Activated T-cell treated with anti-CD3 and anti-CD28 coated beads for 4 hours (primary cell): ENCODE measurements at places on chromosomes 2 and 18.
A peak's percentile ranks its signal among the peaks of the same experiment; 100 is the strongest.

GRCh38 chr2:33275689-33276444 is 200.6 kb upstream of the RASGRP3 start:
- DNase-seq: no peak

GRCh38 chr2:222572751-222573174 is 83.1 kb downstream of the FARSB start:
- no peak for DNase-seq

GRCh38 chr2:173043476-173043875 is 32.2 kb upstream of the MAP3K20 start:
- no peak for DNase-seq

DNA sequence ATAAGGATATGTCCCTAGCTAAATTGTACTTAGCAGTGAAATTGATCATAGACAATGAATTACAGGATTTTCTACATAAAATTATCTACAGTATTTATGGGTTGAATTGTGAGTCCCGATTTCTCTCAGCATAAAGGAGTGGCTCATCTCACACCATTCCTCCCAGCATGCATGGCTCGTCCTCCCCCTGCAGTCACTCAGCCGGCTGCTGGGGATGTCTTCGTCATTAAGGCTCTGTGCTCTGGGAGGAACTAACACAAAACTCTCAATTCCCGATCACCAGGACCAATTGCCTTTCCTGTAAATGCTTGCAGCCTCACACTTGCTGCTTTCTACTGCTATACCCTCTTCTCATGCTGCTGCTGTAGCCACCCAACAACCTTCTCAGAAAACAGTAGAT is 75.9 kb downstream of the TXNL1 start:
- no peak for DNase-seq

DNA sequence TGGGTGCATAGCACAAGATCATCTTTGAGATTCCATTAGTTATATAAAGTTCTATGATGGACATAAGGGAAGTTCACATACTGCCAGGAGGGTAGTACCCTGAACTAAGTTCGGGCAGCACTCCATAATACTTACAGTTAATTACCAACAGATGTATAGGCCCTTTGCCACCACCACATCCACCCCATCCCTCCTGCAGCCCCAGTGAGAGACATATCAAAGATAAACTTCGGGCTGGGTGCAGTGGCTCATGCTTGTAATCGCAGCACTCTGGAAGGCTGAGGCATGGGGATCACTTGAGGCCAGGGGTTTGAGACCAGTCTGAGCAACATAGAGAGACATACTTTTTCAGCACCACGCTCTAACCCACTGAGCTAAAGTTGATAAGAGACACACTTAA is 46.4 kb upstream of the NPAS2 start:
- no peak for DNase-seq

- DNase-seq: no peak
Observed at GRCh38 chr18:34650121-34650545, 60.0 kb upstream of the DTNA start.

DNA sequence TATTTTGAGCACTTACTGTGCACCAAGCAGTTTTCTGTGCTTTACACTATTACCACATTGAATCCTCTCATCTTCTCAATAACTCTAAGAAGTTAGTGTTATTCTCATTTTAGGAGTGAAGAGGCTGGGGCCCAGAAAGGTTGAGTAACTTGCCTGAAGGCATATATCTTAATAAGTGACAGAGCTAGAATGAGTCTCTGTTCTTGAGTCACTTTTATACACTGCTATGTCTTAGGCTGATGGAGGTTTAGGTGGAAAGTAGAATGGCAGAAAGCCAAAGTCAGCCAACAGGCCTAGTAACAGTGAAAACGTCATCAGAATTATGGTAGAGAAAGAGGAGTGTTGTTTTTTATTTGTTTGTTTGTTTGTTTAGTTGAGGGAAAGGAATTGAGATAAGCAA is 27.9 kb upstream of the RPE start:
- DNase-seq: no peak

GRCh38 chr2:239903210-239903609 is 121.9 kb downstream of the NDUFA10 start:
- DNase-seq: no peak

GRCh38 chr2:221353201-221353600 is 218.9 kb downstream of the EPHA4 start:
- no peak for DNase-seq

DNA sequence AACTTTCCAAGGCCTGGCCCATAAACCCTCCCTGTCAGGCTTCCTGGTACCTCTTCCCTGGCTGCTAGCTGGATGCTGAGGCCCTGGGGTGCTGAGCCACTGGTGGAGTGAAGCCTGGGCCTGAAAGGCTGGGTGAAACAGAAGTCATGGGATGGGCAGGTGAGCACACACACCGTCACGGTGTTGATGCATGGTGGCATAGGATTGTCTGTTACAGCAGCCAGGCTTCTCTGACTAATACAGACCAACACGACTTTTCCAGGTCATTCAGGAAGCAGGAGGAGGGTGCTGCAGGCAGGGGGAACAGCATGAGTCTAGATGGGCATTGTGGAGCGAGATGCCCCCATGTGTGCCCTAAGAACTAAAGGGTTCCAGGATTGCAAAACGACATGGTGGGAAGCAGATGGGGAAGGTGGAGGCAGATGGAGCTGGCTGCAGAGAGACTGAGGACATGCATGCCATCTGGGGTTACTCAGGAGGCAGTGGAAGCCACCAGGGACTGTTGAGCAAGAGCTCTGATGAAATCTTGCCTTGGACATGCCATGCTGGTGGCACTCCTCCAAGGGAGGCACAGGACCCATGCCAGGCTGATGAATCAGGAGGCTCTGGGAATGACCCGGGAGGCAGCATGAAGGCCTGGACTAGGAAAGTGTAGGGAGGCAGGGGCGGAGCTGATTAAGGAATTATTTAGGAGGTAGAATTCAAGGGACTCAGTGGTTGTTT is 480.9 kb downstream of the TSN start:
- DNase-seq: no peak

DNA sequence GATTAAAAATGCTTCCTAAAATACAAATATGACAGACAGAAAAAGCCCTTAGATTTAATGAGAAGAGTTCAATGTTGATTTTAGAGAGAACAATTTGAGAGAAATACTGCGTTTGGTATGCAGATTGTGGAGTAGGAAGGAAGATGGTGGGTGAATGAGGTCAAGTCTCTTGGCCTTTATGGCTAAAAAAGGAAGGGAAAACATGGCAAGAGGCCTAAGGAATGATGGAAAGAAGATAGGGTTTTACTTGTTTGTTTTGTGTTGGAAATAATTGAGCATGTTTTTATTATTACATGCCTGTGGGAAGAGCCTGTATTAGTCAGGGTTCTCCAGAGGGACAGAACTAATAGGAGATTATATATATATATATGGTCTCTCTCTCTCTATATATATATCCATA is 318.1 kb downstream of the TRIB2 start:
- no peak for DNase-seq

DNA sequence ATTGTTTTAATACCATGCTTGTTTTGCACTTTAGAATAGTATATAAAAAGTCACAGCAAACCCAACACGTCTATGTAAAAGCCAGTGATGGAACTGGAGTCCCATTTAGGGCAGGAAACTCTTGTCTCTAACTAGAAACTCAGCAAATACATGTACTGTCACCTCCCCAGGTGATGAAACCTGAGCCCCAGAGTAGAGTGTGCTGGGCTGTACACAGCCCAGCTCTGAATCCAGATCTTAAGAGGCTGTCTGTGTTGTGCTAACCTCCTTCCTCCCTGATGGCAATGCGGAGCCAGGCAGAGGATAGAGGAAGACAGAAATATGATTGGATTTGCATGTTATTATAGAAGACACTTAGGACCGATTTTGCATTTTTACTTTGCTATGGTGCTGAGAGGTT is 317.5 kb upstream of the TRIB2 start:
- DNase-seq: no peak

GRCh38 chr18:7414459-7414858 is 152.7 kb upstream of the PTPRM start:
- DNase-seq: no peak

DNA sequence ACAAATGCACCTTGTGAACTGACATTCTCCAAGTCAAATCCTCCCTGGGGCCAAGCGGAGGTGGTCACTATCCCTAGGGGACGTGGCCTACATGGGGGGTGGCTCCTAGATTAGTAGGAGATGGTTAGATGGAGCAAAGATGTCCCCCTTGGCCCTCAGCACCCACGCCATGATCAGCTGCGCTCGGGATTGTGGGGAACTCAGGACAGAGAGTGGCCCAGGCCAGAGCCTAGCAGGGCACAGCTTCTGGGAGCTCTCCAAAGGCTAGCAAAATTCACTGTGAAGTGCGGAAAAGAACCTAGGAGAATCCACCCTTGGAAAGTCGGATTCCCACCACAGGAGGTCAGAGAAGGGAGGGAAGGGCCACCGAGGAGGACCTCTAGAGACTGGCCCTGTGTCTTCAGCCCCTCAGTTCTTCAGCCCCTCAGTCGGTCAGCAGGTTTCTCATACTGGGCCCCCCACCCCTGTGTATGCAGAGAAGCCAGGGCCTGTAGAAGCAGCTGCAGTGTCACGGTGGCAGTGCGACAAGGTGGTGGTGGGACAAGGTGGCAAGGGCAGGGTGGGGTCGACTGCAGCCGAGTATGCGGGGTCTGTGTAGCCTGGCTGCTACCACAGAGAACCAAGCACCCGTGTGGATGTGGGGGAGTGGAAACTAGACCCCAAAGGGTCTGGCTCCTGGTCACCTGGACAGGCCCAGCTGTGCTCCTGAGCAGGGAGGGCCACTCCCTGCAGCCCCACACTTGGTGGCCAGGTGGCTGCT is 18.4 kb downstream of the GPR55 start:
- no peak for DNase-seq

GRCh38 chr2:132479155-132479554 is 62.5 kb downstream of the GPR39 start:
- no peak for DNase-seq

DNA sequence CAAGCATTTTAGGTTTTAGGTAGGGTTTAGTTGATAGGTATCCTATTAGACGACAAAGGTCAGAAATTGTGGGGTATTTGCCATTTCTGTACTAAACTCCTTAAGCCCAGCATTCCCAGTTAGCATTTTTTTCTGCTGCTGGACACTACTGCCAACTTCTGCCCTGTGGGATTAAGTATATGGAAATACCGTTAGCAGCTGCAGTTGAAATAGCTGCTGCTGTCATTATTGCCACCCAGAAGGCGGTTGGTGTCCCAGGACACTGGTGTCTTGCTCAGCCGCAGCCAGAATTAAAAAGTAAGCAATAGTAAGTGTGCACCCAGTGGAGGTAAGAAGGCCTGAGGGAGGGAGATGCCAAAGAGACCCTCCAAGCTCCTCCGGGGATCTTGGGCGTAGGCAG is 1.9 kb upstream of the UXS1 start:
- no peak for DNase-seq

DNA sequence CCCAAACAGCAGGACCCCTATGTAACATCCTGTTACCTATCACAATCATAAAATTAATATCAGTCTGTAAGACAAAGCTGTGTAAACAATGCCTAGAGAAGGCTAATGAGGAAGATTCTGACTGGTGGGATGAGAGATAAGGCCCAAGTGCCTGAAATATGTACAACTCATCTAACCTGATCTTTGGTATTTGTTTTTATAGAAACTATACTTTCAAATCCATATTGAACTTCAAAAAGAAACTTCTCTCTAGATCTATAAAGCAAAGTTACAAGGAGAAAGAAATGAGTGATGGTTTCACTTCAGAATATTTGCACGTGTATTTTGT is 36.1 kb upstream of the ITGA4 start:
- DNase-seq: no peak

DNA sequence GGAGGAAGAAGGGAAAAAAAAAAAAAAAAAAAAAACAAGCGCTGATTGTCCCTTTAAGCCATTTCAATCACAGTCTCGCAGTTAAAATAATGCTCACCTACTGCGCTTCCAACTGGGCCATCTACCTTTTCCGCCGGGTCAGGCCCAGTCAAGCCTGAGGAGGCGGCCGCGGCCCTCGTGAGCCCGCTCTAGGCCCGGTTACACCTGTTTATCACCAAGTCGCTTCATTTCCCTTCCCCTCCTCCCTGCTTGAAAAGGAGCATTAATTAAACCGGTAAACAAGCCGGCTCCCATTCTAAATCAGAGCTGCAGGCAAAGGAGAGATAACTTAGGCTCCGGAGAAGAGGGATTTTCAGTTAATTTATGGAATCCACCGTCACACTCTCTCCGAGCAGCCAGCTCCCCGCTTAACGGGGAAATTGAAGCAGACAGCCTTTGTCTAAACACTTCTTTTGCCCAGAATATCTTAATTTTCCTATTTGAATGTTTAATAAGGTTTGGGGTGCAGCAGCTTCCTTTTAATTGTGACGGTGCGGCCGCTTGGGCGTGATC is 140.1 kb upstream of the SIX3 start:
- DNase-seq: no peak

DNA sequence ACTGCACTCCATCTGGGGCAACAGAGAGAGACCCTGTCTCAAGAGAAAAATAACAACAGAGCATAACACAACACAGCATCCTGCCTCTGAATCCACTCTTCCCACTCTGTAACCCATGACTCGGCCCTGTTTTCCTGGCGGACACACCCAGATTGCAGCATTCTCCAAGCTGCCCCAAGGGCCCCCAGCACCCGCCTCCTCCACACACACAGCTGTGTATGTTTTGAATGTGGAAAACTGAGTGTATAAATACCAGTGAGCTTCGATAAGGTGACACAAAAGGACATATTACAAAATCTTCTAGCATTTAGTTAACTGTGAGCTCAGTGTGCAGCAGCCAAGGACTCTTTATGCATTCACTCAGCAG is 13.0 kb downstream of the IMPA2 start:
- no peak for DNase-seq

DNA sequence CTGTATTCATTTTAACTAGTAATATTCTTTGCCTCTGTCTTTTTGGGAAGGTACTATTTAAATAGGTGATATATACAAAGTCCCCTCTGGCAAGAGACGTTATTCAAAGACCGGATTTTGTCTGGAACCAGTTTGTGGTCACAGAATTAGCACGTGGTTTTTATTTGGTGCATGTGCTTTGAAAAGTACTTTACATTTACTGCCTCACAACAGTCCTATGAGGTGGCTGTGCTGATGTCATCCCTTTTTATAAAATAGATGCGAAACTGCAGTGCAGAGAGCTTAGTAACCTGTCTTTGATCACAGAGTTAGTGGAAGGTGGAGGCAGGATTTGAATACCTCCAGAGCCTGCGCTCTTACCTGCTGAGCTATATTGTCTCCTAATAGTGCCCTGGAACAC is 4.0 kb downstream of the LPIN1 start:
- DNase-seq: peak; percentile 28

DNA sequence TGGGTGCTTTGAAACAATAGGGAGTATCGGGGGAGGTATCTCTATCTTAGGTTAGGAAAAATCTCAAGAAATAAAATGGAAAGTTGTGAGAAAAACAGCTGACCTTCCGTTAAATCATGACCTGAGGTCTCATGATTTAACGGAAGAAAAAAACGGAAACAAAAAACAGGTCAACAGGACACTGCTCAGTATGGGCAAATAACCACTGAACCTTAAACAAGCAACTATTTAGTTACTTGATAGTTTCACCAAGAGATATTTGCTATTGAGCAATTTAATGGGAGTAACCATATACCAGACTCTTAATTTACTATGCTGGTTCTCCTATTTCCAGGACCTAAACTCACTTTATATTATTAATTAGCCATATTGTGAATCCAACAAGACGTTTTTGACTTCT is 150.8 kb downstream of the PARD3B start:
- DNase-seq: no peak
